ENCODE measurements at places on chromosomes 5 and 9.

- no peak for DNase-seq
Measured at GRCh38 chr5:44887722-44888121, 79.0 kb downstream of the MRPS30 start.

- DNase-seq = no peak
Measured at GRCh38 chr5:66609615-66610014, 13.4 kb downstream of the MAST4 start.

- no peak for DNase-seq
Measured at GRCh38 chr9:100014846-100015245, 84.0 kb downstream of the ERP44 start.

- no peak for DNase-seq
Measured at GRCh38 chr5:9588254-9588653, 41.9 kb downstream of the TAS2R1 start.

DNA sequence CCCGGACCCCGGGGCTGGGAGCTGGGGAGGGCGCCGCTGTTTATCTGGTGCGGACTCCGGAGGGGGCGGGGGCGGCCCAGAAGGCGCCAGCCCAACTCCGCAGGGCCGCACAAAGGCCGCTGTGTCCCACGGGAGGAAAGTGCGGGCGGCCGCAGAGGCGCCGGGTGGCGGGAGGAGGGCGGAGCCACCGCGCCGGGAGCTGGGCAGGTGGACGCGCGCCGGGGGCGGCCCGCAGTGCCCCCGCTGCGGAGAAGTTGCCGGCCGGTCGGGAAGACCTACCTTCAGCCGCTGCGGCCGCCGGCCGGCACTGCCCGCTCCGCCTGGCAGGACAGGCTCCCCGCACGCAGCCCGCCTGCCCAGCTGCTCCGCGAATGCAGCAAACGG is 43.6 kb downstream of the NACC2 start:
- peak; percentile 64 for DNase-seq

DNA sequence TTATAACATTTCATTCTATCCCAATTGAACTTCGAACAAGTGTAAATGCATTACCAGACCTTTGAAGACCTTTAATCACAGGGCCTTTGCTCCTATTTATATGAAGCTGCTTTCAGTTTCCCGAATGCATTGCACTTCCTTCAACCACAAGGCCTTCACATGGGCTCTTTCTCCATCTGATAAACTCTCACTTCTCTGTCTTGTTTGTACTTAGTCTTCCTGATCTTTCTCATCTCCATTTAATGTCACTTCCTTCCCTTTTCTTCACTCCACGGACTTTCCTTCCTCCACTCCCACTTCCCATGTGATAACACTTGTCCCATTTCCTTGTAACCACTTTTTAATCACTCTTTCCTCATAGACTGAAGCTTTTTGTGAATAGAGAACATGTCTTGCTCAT is 74.3 kb upstream of the TNC start:
- no peak for DNase-seq

- no peak for DNase-seq
Measured at GRCh38 chr9:100191264-100191663, 92.2 kb downstream of the INVS start.

- DNase-seq = no peak
Measured at GRCh38 chr5:162796507-162796906, 640.9 kb upstream of the CCNG1 start.

GRCh38 chr5:1351156-1351555 is 6.3 kb upstream of the CLPTM1L start:
- DNase-seq = no peak

DNA sequence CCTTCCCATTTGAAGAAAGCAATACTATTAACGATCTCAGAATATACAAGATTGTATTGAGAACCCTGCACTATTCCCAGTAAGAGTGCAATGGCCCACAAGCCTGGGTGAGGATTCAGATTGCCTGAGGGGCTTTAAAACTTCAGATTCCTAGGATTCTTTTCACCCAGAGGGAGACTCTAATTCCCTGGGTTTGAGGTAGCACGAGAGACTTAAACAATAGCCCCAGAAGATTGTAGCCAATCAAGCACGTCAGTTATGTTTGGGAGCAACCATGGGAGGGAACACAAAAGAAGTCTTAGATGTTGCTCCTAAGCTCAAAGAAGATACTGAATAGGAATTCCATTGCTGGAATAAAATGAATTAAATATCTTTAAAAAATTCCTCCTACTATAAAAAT is 17.9 kb downstream of the MRPS27 start:
- no peak for DNase-seq

- no peak for DNase-seq
Measured at GRCh38 chr9:131709771-131710431, 30.0 kb downstream of the RAPGEF1 start.

GRCh38 chr5:10859393-10860195 is 98.6 kb upstream of the DAP start:
- DNase-seq = no peak

DNA sequence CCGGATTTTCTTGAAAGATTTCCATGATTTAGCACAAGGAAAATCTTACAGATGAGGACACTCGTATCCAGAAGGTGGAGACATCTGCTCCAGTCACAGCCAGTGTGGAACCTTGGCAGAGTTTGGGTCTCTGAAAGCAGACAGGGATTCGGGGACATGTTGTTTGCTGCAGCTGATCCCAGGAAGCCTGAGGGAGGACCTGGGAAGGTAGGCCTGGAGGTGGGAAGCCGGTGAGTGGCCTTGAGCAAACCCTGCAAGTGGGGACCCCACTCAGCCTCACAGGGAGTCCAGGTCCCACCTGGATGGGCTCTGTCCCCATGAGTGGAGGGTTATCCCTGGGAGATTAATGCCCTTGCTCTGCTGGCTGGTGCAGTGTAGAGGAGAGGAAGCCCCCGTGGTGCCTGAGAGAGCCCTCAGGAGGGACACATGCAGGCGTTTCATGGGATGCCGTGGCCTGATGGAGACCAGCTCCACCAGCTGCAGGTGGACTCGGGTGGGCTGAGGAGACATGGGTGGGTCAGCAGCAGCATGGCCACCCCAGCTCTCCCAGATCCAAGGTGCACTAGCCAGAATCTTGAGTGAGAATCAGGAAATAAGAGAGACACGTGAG is 7.8 kb downstream of the MRPS2 start:
- DNase-seq = no peak

GRCh38 chr5:116806836-116807235 is 232.2 kb upstream of the SEMA6A start:
- DNase-seq = no peak

DNA sequence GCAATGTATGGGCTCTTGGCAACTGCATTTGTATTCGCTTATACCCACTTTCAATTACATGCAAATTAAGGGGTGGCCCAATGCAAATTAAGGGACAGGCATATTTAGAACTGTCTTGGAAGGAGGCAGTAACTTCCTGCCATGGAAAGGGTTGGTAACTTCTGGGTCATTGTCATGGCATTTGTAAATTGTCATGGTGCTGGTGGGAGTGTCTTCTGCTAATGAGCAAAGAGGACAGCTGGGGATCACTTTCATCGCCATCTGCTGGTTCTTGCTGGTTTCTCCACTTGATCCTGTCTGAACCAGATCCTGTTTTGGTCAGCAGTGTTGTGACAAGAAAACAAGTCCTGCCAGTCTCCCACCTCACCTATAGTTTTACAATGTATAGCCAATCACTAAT is 23.3 kb upstream of the UGT3A2 start:
- DNase-seq = peak; percentile 45

DNA sequence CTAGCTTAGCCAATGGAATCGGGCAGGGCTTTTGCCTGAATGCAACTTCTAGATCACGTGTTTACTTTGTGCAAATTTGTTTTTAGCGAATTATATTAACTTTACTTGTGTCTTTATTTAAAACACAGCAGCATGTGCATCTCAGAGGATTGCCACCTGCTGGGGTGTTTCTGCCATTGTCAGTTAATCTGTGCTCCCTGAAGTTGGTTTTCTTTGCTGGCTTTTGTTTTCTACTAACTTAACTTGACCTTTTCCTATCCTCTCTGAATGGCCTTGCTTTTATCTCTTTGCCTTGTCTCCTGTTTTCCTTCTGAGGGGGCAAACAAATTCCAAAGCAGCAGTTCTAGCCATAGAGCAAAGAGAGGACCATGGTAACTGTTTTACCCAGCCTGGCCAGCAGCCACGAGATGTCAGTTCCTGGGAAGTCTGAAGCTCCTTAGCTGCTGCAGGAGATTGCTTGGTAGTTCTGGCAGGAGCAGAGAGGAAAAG is 67.6 kb downstream of the ARHGEF28 start:
- no peak for DNase-seq

- DNase-seq = no peak
Measured at GRCh38 chr5:120678279-120678678, 214.2 kb downstream of the PRR16 start.

DNA sequence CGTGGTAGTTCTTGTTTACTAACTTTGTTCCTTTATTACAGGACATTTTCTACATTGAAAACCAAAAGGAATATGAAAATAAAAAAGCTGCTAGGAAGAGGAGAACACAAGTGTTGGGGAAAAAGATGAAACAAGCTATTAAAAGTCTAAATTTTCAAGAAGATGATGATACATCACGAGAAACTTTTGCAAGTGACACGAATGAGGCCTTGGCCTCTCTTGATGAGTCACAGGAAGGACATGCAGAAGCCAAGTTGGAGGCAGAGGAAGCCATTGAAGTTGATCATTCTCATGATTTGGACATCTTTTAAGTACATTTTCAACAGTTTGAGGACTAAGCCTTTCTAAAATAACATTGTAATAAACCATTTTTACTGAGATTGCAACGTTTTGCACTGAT is 23.8 kb downstream of the PHAX start:
- no peak for DNase-seq

GRCh38 chr5:3201121-3201520 is 394.5 kb upstream of the IRX1 start:
- no peak for DNase-seq

GRCh38 chr9:34633851-34634550 is 3.6 kb downstream of the SIGMAR1 start:
- peak; percentile 63 for DNase-seq

GRCh38 chr5:88743231-88743834 is 139.7 kb downstream of the MEF2C start:
- no peak for DNase-seq

DNA sequence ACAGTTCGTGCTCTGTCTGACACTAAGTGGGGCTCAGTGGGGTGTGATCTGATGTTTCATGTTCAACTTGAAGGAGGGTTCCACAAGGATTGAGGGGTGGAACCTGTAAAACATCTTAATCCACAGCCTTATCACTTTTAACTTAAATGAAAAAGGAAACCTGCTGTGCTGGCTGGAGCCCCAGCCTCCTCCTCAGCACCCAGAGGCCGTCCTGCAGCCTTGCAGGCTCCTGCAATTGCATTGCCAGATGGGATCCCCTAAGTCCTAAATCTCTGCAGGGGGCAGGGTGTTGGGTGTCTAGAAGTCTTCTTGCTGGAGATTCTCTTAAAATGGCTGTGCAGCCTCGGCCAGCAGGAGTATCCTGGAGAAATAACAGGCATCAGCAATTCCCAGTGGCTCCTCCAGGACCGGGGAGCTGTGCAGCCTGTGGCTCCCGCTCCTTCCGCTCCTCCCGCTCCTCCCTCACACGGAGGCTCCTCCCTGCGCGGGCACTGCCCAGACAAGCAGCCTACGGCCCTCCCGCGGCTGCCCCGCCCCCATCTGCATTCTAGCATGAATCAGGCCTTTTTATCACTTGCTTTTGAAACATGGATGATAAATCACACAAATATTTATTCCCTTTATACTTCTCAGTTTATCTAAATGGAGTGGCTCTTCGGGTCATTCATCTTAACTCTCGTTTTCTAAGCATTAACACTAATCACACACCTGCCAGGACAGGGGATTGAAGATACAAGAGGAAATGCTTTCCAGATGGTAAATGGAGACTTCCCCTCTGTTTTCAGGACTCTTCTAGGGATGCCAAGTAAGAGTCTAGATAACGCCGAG is 131.0 kb downstream of the ADAMTS16 start:
- peak; percentile 75 for DNase-seq

DNA sequence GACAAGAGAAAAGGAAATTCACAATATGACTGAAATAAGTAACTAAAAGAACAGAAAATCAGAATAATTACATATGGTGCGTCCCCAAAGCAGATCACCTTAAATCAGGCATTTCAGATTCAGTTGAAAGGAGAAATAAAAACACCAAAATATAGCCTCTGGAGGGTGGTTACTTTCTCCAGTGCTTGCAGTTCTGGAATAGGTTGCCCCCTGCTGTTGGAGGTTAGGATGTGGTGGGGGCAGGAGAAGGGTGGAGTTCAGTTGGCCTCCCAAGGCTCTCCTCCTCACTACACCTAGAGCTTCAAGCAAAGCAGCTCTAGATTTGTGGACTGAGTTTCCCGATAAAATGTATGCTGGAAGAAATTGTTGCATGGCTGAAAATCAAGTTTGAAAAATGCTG is 338.2 kb upstream of the TLE4 start:
- no peak for DNase-seq

- no peak for DNase-seq
Measured at GRCh38 chr5:90099099-90099498, 310.5 kb downstream of the CETN3 start.

DNA sequence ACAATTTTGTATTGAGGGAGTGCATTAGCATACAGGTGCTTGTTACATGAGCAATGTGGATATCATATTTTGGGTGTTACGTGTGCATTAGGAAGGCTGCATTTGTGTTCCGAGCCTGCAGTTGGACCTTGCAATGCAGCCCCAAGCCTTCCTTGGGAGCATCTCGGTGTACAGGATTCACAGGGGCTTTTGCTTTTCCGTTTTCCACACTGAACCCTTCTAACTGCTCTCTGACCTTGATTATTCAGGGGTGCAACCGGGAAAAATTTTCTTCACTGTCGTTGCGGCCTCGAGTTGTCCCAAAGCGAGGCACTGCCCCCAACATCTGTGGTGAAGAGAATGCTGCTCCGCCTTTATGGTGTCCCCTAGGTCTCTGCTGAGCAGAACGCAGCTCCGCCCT is 80.1 kb upstream of the PLEKHG4B start:
- no peak for DNase-seq

DNA sequence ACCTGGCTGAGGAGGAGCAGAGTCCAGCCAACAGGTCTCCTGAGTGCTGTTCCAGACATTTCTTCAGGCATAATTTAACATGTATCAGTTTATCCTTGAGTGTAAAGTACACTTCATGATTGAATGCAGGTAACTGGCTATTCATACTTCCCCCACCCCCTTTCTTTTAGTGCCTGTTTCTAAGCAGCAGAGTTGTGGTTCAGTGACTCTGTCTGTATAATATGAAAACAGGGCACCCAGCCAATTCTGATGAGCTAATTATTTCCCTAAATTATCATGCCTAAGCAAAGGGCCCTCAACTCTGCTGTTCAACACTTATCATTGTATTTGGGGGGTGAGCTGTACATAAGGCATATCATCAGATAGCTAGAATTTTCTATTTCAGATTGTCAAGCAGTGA is 51.9 kb upstream of the ZSWIM6 start:
- peak; percentile 88 for DNase-seq

All from NCI-H1417 (cell line).